Activated naive CD8-positive, alpha-beta T cell treated with anti-CD3 and anti-CD28 coated beads, Interleukin-2, amount 50 U/mL, for 24 hours (primary cell): ENCODE measurements at places on chromosomes 6 and 20.

GRCh38 chr6:119950681-119951080, 601.1 kb upstream of the MAN1A1 start:
- DNase-seq, result no peak

- DNase-seq, result no peak
Observed at GRCh38 chr6:4021854-4022695, 56.9 kb downstream of the FAM217A start.

- no peak for DNase-seq
Observed at GRCh38 chr20:60035486-60035885, 77.3 kb downstream of the CDH26 start.

GRCh38 chr6:17392978-17393891, at the start of gene CAP2:
CAP2 (plus strand) TSS chr6:17393595; CDS start chr6:17421556, 27,961 bp downstream.
- DNase-seq, result no peak

GRCh38 chr20:43331906-43332305, 125.8 kb upstream of the SRSF6 start:
- DNase-seq, result no peak
